ENCODE measurements at places on chromosomes 2 and 18.

DNA sequence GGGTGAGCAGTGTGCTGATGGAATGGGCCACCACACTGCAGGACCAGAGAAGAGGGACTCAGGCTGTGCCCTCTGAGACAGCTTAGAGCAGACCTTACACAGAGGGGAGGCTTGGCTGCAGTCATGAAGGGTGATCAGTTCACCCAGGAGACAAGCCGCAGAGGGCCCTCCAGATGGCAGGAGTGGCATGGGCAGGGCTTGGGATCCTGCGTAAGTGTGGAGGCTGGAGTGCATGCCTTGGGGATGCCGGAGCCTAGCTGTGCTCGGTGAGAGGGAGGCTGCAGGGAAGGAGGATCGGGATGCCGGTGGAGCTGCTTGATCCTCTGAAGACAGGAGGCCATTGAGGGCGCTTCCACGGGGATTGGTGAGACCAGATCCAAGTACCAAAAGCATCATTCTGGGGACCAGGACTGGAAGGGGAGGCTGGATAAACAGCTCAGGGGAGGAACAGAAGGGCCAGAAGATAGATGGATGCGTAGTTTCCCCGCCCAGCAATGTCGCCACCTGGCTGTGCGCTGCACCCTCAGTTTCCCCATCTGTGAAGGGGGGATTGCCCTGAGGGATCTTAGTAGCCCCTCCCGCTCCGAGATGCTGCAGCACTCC, 163.4 kb downstream of the INHBB start:
- no peak for DNase-seq

DNA sequence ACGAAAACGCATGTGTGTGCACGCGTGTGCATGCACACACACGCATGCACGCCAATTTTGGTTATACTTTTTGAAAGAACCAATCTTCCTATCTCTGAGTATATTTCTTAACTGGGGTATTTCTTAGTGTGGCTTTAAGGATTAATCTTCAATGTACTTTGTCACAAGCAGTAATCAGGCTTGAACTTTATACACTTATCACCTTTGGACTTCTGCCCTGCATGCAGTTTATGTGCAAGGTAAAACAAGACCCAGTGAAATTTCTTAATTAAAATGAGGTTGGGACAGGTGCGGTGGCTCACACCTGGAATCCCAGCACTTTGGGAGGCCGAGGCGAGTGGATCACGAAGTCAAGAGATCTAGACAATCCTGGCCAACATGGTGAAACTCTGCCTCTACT, 85.3 kb downstream of the OSBPL6 start:
- no peak for DNase-seq

- DNase-seq, result peak; percentile 25
Measured at GRCh38 chr2:163341426-163341825, 394.4 kb downstream of the FIGN start.

GRCh38 chr18:44130376-44130942, 550.2 kb upstream of the SETBP1 start:
- DNase-seq, result peak; percentile 60

GRCh38 chr2:127105656-127106456, 1.1 kb downstream of the BIN1 start:
- peak; percentile 64 for DNase-seq

Data from fibroblast of mammary gland (primary cell).